ENCODE measurements at places on chromosomes 1 and 21. TPM values are rescaled to one million over a fixed set of nuclear protein-coding genes. Genes with fewer than 3 reads are reported as not detected.

Gene CC2D1B
- total RNA-seq = 33.3 TPM

Gene S100A7
- total RNA-seq = not detected

Gene KCNQ4
- 3.0 TPM for total RNA-seq

Gene JAM2
- total RNA-seq = 6.6 TPM

Gene TDRD5
- total RNA-seq = not detected

Gene ANGPTL1
- total RNA-seq = 4.7 TPM

Gene S100A10
- 578 TPM for total RNA-seq

Gene BPNT1
- total RNA-seq = 26.5 TPM

Gene HORMAD1
- total RNA-seq = not detected

Gene OR10T2
- total RNA-seq = not detected

Gene DIO1
- total RNA-seq = not detected

Gene FAM131C
- total RNA-seq = 0.24 TPM

Gene C1QB
- not detected for total RNA-seq

Gene POU2F1
- total RNA-seq = 13.2 TPM

Gene SPATA45
- total RNA-seq = 1.3 TPM

Gene MYOG
- total RNA-seq = not detected

Gene RBM11
- total RNA-seq = not detected

Gene TMEM54
- 23.7 TPM for total RNA-seq

Gene ERG
- 33.4 TPM for total RNA-seq
